Stimulated activated CD8-positive, alpha-beta memory T cell treated with anti-CD3 and anti-CD28 coated beads, Interleukin-4, amount 100 ng/mL, for 4 hours (primary cell): ENCODE measurements at places on chromosomes 2 and 18.

DNA sequence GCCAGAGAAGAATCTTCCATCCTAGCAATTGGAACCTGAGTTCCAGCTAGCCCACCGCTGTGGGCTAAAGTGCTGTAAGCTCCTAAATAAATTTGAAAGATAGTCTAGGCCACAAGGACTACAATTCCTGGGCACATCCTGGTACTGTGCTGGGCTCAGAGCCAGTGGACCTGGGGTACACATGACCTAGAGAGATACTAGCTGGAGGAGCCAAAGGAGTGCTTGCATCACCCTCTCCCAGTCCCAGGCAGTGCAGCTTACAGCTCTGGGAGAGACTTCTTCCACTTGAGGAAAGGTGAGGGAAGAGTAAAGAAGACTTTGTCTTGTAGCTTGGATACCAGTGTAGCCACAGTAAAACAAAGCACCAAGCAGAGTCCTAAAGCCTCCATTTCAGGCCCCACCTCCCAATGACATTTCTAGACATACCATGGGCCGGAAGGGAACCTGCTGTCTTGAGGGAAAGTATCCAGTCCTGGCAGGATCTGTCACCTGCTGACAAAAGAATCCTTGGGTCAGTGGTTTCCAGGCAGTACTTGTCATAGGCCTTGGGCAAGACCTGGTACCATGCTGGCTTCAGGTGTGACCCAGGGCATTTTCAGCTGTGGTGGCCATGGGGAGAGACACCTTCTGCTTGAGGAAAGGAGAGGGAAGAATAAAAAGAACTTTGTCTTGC, 89.5 kb downstream of the TMEM185B start:
- no peak for DNase-seq

DNA sequence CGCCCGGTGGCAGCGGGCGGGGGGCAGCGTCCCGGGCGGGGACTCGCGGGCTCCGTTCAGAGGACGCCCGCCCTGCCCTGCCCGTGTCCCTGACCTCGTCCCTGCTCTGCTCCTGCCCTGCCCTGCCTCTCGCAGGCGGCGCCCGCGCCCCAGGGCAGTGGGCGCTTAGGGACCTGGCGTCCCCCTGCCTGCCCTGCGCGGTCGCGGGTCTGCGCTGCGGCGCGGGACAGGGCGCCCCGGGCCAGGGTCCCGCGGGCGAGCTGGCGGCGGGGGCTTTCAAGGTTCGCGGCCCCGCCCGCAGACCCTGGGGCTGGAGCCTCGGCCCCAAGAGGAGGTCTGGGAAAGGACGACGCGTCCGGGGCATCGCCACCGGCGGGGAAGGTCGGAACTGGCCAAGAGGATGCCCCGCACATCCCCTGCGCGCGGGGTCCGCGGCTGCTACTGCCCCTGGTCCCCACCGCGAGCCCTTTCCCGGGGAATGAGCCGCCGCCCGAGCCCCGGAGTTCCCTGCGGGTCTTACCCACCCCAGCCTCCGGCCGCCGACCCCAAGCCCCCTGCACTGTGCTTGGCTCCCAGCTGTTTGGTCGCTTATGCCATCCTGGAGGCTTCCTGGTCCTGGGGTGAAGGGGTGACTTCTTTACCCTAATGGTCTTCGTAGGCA, 679 bp downstream of the RNF144A start:
- DNase-seq, result no peak

DNA sequence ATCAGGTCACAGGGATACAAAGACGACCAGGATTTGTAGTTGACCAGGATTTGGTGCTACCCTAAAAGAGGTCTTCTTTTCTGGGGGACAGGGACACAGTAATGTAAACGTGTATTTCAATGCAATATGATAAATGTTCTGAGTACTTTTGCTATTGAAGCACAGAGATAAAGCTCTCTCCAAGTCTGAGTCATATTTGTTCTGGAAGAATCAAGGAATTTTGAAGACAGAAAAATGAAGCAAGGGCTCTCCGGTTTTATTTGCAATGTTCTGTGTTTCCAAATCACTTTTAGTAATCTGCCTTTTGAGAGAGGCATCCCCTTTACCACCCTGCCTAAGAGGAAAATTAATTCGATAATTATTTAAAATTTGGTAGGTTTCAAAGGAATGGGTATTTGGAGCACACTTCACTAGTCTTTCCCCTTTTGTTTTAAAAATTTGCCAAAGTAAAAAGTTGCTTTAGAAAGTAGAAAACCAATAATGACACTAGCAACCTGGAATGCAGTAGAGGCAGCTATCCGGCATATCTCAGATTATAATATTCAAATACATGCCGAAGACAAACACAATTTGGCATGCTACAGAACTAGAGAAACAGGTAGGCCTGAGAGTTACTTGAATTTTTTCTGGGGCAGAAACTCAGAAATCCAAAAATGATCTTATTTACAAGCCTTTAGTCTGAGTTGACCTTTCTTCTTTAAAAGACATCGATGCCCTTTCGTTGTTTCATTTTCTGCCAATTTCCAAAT, 82.7 kb downstream of the MREG start:
- no peak for DNase-seq

- DNase-seq, result no peak
These were observed 516.2 kb upstream of the HS6ST1 start for GRCh38 chr2:128834880-128835252.
